Activated B cell treated with CpG ODN at 0.5 μM for 24 hours (primary cell): ENCODE measurements at places on chromosomes 4 and X. TPM values are rescaled to one million over a fixed set of nuclear protein-coding genes. Genes with fewer than 3 reads are reported as not detected.

The ACSL4 gene
- 36.7 and 55.2 TPM in 2 replicates for total RNA-seq

The EFNB1 gene
- total RNA-seq, result 2.0 and 2.3 TPM in 2 replicates

The MUC7 gene
- total RNA-seq, result not detected in 2 replicates

The RAB40A gene
- 0.11 and 0.12 TPM in 2 replicates for total RNA-seq

The SLITRK4 gene
- not detected in 2 replicates for total RNA-seq

The HOPX gene
- total RNA-seq, result 13.2 and 14.2 TPM in 2 replicates

The KCNE5 gene
- 0.40 and 0.42 TPM in 2 replicates for total RNA-seq

The EPGN gene
- total RNA-seq, result not detected in 2 replicates
